ENCODE measurements at places on chromosomes 7 and 10. TPM values are rescaled to one million over a fixed set of nuclear protein-coding genes. Genes with fewer than 3 reads are reported as not detected.

DNA sequence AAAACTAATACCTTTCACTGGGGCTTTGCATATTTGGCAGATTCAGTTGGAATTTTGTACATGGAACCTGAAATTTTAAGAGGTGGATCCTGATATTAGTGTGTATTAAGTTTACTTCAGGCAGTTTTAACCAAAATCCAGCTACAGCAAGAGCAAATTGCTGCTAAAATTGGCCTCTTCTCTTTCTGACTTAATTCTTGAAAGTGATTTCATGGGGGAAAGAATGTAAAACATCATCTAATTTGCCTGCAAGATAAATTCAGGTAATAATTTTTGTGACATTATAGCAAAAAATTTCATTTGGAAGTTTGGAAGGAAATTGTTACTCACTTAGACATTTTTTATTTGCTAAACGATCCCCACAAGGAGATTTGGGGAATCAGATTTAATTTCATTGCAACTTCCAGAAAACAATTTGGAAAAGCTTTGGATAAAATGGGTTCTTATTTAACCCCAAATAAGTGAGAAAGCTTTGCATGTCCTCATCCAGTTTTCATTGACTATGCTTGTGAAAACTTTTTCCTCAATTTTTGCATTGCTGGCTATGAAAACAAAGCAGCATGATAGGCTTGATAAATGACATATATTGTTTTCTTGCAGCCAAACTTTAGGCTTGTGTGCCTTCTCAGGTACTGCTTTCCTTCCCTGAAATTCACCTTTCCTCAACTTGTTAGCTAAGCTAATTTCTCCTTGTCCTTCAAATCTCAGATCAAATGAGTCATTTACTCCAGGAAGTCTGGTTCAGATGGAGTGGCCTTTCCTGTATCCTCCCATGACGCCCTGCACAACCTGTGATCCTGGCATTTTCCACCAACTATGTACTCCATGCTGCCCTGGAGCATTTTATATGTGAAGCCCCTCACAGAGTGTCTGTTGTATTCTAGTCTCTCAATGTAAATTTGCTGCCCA lies 27.4 kb upstream of the ZNF438 start:
- H3K36me3 ChIP-seq, result no peaks in the 10 kb centered on the region
- no peaks in the 10 kb centered on the region for H3K4me1 ChIP-seq
- peaks cover 3% of the 10 kb centered on the region for H3K27me3 ChIP-seq
- no peak overlapping the region for H3K4me3 ChIP-seq

DNA sequence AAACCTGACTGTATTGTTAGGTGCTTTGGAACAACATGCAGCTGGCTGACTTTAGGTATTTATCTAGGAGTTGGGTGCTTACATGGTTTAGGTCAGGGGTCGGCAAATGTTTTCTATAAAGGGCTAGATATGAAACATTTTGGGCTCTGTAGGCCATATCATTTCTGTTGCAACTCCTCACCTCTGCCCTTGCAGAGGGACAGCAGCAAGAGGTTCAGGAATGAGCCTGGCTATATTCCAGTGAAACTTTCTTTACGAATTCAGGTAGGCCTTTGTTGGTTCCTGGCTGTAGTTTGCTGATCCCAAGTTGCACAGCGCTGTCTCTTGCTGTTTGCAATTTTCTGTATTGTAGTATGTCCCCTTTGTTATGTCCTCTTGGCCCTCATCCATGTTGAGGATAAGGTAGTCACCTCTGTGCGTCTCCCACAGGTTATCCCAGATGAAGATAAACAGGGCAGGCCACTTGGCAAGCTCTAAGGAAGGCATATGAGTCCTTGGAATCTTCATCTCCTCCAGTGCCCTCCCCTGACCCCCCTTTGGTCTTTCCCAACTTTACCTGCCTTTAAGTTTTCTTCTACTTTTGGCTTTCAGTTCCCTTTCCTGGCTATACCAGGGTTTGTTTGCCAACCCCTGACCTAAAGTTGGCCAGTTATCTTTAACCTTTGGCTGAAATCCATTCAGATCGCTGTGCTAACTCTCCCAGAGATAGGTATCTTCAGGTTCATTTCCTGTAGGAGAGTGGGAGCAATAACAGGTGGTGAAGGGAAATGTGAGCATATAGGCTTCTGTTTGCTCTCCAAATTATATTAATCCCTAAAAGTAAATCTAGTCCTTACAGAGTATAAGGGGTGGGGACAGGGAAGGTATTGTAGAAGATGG lies 36.1 kb downstream of the SGPL1 start:
- no peaks in the 10 kb centered on the region for H3K27me3 ChIP-seq
- peaks cover 10% of the 10 kb centered on the region for H3K36me3 ChIP-seq
- no peak overlapping the region for H3K27ac ChIP-seq
- H3K4me1 ChIP-seq, result peaks cover 14% of the 10 kb centered on the region

DNA sequence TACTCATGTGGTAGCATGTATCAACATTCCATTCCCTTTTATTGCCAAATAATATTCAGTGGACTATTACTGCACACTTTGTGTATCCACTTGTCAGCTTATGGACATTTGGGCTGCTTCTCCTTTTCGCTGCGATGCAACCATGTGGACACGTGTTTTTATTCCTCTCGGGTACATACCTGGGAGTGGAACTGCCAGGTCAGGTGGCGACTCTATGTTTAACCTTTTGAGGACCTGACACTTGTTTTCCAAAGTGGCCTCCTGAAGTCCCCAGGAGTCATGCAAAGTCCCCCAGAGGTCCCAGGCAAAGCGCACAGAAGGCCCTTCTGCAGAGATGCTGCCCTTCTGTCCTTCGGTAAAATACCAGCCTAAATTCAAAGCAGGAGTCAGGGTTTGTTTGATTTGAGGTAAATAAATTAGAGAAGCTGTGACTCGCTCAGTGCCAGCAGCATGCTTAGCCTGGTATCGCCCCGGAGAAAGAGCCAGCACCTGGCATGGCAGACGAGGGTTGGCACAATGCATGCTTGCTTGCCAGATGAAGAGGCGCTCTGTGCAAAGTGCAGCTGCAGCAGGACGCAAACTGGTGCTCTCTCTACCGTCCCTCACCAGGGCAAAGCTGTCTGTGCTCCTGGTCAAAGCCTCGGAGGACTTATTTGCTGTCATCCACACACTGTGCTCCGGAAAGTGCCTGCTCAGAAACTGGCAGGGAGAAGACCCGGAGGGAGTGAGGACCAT lies 37.8 kb downstream of the HIPK2 start:
- no peak for DNase-seq
- H3K27ac ChIP-seq, result no peak overlapping the region
- H3K27me3 ChIP-seq, result no peaks in the 10 kb centered on the region
- H3K4me3 ChIP-seq, result no peak overlapping the region

DNA sequence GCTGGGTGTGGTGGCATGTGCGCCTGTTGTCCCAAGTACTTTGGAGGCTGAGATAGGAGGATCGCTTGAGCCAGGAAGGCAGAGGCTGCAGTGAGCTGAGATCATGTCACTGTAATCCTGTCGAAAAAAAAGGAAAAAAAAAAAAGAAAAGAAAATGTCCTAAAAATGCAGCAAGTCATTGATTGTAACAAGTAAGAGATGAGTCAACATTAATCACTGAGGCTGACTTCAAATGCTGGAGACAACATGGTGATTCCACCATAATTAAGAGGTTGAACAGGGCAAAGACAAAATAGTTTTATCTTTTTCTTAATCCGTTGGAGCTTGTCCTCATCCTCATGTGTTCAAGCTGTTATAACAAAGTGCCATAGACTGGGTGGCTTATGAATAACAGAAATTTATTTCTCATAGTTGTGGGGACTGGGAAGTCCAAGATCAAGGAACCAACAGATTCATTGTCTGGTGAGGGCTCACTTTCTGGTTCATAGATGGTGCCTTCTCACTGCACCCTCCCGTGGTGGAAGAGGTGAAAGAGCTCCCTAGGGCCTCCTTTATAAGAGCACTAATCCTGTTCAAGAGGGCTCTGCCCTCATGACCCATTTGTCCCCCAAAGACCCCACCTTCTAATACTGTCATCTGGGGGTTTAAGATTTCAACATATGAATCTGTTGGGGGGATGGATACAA lies 60.3 kb downstream of the TBXAS1 start:
- no peaks in the 10 kb centered on the region for H3K4me1 ChIP-seq
- no peak for DNase-seq

The TAC1 gene
- total RNA-seq, result not detected

The GNAT3 gene
- total RNA-seq, result not detected

The PI4K2A gene
- total RNA-seq, result 9.3 TPM

The PAPOLB gene
- total RNA-seq, result not detected
